ENCODE measurements at places on chromosomes 13 and 19.

DNA sequence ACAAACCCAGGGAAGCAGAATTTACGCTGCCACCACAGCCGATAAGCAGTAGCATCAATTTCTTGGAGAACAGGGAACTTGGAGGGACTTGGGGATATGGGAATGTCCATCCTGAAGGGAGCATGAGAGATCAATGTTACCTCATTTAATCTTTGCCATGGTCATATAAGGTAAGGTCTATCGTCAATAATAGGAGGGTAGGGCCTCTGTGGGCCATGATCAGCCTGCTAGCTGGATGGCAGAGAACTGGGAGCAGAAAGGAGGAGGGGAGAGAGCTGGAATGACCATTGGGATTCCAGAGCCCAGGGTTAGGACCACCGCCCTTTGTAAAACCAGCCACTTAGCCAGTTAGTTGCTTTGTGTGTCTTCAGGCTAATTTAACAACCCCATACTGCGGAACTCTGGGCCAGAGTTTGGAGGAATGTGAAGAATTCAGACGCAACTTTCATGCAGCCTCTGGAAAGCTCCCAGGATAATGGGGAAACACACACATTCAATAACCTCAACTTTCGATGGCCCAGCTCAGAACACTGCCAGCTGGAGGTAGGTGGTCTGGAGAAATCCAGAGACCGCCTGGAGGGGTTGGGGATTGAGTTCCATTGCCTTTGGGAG, 40.3 kb downstream of the ZNF557 start:
- no peak for DNase-seq

- DNase-seq: no peak
These were observed 5.9 kb upstream of the CACNG7 start for GRCh38 chr19:53903055-53903680.

DNA sequence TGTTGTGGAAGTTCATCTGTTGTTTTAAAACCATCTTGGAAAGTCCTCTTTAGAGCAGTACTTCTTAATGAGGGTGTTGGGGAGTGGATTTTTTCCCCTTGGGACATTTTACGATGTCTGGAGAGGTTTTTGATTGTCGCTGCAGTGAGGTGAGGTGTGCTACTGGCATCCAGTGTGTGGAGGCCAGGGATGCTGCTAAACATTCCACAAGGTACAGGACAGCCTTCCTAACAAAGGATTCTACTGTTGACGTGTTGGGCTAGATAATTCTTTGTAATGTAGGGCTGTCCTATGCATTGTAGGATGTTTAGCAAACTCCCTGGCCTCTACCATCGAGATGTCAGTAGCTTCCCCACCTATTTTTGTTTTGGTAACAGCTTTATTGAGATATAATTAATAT, 33.3 kb downstream of the NAA16 start:
- no peak for DNase-seq

GRCh38 chr19:29378126-29378525, 147.7 kb upstream of the VSTM2B start:
- DNase-seq: no peak

GRCh38 chr13:50299546-50300249, 284.5 kb downstream of the KCNRG start:
- no peak for DNase-seq

DNA sequence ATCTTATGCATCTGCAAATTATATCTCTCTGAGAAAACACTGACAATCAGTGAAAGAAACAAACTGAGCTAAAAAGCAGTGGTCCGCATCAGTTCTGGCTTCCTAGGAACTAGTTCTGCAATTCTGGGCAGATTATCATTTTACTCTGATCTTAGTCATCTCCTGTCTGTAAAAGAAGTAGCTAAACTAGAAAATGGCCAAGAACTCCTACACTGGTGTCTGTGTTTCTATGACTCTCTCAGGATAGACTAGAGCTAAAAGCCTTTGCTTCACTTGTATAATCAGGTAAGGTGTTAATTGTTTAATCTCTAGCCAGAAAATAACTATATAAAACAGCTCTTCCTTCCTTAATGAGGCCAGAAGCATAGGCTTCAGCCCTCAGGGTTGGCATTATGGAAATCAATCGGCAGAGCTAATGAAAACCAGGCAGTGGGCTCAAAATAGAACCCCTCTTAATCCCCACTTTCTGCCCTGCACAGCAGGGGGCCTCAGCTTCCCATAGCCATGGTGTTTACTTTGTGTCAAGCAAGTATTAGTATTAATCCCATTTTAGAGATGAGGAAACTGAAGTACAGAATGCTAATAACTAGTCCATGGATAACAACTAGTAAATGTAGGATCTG, 459.2 kb downstream of the FGF14 start:
- peak; percentile 30 for DNase-seq

- DNase-seq: no peak
These were observed 249.8 kb downstream of the DCLK1 start for GRCh38 chr13:35881360-35881759.
